ENCODE measurements at places on chromosomes 5 and 9.

- no peak for DNase-seq
Observed at GRCh38 chr9:112582371-112583262, 96.0 kb downstream of the KIAA1958 start.

DNA sequence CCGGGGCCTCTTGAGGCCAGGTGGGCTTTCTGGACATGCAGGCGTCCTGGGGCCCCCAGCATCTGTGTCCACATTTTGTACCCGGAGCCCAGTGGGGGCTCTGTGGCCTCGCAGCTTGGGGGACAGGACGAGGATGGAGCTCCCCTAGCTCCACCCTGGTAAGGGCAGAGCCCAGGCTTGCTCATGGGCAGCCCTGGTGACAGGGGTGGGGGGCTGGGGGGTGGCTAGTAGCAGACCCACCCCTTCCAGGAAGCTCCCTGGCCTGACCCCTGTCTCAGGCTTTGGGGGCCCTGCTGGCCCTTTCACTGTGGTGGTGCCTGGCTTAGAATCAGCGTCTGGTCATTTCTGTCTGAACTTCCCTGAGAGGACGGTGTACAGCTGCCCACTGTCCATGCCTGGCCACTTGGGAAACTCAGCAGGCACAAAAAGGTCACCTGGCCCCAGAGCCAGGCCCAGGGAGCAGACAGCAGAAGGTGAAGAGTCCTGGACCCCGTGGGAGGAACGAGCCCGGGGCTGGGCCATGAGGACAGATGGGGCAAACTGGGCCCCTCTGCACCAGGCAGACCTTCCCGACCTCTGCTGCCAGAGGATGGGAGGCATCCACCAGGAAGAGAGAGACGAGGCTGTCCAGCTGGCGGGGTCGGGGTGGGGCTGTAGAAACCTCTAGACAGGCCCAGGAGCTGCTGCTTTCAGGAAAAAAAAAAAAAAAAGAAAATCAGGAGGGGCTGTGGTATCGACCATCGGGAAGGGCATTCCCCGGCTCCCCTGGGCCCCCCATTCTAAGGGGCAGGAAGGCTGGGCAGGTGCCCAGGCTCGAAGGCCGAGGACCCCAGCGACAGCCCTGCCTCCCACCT, 52.8 kb downstream of the EXD3 start:
- DNase-seq = no peak

DNA sequence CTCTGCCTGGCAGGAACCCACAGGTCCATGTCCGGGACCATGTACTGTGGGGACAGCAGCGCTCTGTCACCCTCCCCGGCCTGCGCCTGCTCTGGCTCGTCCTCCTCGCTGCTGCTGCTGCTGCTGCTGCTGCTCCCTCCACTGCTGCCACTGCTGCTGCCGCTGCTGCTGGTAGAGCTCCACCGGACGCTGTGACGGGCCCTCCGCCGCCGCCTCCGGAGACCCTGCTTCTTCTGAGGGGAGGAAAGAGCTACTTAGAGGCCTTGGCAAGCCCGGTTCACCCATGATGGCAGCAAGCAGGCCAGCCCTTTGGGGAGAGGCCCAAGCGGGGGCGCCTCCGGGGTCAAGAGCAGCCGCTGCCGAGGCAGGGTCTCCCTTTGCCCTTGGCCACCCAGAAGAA, 10.0 kb upstream of the CARD9 start:
- DNase-seq = no peak

DNA sequence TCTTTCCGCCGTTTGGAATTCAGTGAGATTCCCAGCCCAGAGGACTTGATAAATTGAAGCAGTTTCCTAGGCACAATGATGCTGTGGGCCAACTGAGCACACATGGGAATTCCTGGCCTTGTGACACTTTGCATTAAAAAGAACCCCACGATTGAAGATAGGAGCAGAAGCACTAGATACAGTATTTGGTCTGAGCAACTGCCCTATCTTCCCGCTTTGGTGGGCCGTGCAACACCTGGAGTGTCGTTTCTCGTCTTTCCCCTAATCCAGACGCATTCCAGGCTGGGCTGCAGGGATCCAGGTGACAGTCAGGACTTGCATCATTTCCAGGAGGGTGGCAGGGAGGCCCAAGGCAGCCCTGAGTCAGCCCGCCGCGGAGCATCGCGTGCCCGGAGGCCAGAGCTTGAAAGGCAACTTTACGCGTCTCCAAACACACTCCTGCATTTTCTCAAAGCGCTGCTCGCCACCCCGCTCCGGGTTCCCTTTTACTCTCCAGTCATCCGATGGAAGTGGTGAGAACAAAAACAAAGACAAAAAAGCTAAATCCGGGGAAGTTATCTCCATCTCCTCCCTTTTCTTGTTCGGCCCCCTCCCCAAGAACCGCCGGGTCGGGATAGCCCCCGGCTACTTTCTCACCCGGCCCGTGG, 753 bp upstream of the STC2 start:
- no peak for DNase-seq

- DNase-seq = no peak
Observed at GRCh38 chr9:127087411-127087810, 35.0 kb downstream of the ANGPTL2 start.

GRCh38 chr9:38027714-38028113, 41.3 kb downstream of the SHB start:
- no peak for DNase-seq

GRCh38 chr5:175658299-175659145, 651 bp downstream of the HRH2 start:
- DNase-seq = no peak

- DNase-seq = no peak
Observed at GRCh38 chr5:136246632-136247031, 53.7 kb upstream of the SMIM32 start.

DNA sequence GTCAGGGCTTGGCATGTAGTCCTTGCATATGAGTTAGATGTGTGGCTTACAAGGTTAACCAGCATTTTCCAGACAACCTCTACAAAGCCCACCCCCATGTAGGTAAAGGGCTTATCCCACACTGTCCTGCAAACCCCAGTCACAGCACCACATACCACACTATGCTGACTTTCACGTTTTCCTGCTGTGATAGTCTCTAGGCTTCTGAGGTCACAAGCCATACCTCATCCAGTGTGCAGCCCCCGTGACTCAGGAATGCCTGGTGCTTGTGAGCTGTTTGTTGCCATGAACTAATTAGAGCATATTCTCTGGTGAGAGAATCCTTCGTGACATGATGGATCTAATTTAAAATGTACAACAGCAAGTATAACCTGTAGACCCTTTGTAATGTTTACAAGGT, 50.8 kb downstream of the ERAP1 start:
- DNase-seq = no peak
